Femur (tissue), 1 donor: ENCODE measurements at places on chromosomes 1 and 21.

GRCh38 chr21:24367936-24368335 is 1239.3 kb downstream of the MRPL39 start:
- DNase-seq, result no peak

DNA sequence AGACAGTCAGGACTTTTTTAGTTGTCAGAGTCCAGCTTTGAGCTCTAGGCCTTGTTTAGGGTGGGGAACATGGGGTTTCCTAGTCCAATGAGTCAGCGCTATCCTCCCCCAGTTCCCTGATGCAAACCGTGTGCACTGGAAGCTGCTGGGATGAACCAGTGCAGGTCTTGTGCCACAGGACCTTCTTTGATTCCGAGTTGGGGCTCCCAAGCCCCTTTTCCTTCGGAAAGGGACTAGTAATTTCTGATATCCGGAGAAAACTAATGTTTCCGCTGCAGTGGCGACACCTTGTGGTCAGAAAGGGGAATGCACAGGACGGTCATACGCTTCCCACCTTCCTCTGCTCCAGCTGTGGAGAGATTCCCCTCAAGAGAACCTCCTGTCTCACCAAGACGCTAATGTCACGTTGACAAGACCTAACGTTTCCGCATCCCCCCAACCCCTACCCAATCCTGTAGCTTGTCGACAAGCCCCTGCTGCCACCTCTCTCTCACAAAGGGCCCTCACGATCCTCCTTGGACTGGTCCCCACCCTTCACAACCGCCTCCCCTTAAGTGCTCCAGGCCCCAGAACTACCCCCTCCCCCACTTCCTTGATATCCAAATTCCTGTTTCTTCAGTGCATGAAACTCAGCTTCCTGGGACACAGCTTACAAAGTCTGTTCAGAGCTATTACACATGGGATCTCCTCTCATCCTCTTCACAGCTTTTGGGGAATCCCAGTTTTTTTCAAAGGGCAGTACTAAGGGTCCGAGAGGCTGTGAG is 30.9 kb downstream of the GPA33 start:
- peak; percentile 78 for DNase-seq

GRCh38 chr1:209831615-209832014 is 3.8 kb downstream of the UTP25 start:
- no peak for DNase-seq

DNA sequence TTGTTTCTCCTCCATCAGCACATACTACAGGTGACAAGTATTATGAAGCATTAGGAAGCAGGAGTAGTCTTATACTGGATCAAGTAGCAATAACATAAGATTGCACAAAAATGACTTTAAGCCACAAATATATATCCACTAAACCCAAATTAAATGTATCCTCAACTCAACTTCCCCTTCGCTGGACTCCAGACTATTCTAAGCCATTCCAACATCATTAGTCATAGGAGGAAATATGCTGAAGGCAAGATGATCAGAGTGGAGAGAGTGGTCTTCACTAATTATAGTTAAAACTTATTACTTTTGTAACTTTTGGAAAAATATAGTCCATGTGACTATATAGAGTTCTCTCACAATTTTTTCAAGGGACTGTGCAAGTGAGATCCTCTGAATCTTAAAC is 390.7 kb upstream of the ZP4 start:
- DNase-seq, result no peak

DNA sequence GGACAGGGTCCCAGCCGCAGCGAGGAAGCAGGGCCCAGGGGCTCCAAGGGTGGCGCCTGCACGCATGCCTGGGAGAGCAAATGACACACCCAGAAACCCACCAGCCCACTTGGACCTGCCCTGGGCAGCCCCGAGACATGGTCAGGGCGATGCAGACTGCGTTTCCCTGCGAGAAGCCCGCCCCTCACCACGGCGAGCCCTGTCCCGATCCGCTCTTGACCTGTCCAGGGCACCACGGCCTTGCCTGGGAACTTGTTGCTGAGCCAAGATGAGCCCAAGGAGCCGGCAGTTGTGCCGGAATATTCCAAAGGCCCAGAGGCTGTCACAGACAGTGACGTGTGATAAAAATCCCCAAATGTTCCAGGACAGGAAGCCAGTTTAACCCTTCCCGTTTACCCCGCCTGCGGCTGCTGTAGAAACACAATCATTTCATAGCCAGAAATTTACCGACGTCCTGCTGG is 78.1 kb downstream of the SIK1 start:
- no peak for DNase-seq

GRCh38 chr1:14365301-14365988 is 233.0 kb upstream of the KAZN start:
- DNase-seq, result peak; percentile 41

GRCh38 chr1:46041551-46041950 is 90.9 kb downstream of the PIK3R3 start:
- DNase-seq, result no peak
